ENCODE measurements at places on chromosomes 7 and 10.

DNA sequence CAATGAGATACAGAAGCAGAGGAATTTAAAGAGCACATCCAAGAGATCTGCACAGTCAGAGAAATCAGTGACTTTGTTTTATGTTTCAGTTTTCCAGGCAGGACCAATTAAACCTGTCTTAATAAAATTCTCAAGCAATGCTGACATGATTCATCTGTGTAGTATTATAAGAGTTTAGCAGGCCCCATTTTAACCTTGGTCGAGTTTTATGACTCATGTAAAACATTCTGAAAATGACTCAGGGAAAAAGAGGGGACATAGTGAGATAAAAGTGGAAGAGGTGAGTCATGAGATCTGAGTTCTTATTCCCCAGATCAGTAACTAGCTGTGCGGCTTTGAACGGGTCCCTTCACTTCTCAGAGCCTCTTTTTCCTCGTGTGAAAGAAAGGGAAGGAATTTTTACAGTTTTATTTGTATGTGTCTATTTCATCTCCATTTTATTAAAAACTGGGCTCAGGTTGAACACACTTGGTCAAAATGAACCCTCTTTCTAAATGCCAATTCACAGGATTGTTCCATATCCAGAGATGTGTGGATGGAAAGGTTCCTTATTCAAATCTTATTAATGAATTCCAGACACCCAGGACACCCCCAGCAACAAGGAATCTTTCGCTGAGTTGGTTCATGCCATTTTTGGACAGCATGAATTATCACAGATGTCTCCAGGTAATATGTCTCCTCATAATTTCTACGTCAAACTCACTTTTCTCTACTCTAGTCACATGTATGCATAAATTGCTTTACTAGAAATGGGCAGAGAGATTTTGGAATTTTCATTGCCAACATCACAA is 143.2 kb downstream of the JAZF1 start:
- no peak for DNase-seq
- no peaks in the 10 kb centered on the region for H3K27me3 ChIP-seq
- no peak overlapping the region for H3K4me3 ChIP-seq
- peaks cover 42% of the 10 kb centered on the region for H3K4me1 ChIP-seq
- H3K36me3 ChIP-seq: no peaks in the 10 kb centered on the region
- peak overlapping the region; percentile 59 for H3K27ac ChIP-seq

- no peak overlapping the region for H3K4me3 ChIP-seq
- H3K4me1 ChIP-seq: no peaks in the 10 kb centered on the region
- no peak for DNase-seq
- peaks cover 15% of the 10 kb centered on the region for H3K27me3 ChIP-seq
- no peak overlapping the region for H3K27ac ChIP-seq
Measured at GRCh38 chr7:47806701-47807103, 141.6 kb downstream of the PKD1L1 start.

- DNase-seq: no peak
- no peaks in the 10 kb centered on the region for H3K36me3 ChIP-seq
- no peaks in the 10 kb centered on the region for H3K27me3 ChIP-seq
- H3K4me3 ChIP-seq: no peak overlapping the region
- peaks cover 6% of the 10 kb centered on the region for H3K4me1 ChIP-seq
Measured at GRCh38 chr7:1100834-1101562, 13.1 kb downstream of the GPER1 start.

- H3K4me1 ChIP-seq: no peaks in the 10 kb centered on the region
- no peak overlapping the region for H3K27ac ChIP-seq
- H3K27me3 ChIP-seq: no peaks in the 10 kb centered on the region
- H3K4me3 ChIP-seq: no peak overlapping the region
Measured at GRCh38 chr10:88125766-88126165, 262.3 kb downstream of the PTEN start.

- H3K27me3 ChIP-seq: peaks cover 74% of the 10 kb centered on the region
- no peak overlapping the region for H3K4me3 ChIP-seq
- DNase-seq: no peak
- no peak overlapping the region for H3K27ac ChIP-seq
- no peaks in the 10 kb centered on the region for H3K36me3 ChIP-seq
Measured at GRCh38 chr10:49758249-49758930, 3.7 kb downstream of the OGDHL start.

DNA sequence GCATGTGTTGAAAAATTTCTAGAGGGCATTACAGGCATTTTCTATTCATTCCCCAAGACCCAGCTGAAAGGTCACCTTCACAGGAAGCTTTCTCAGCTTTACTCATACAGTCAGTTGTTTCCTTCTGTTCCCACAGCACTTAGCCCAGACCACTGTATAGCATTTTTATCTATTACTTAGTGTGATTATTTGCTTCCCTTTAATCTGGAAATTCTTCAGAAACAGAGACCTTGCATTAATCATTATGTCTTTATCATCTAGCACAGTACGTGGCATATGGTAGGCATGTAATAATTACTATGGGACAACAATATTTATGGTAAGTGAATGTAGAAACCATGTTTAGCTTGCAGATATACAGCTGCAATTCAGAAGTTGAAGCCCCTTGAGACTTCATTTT is 38.2 kb upstream of the CDK6 start:
- H3K36me3 ChIP-seq: peaks cover 2% of the 10 kb centered on the region
- H3K27ac ChIP-seq: no peak overlapping the region
- no peaks in the 10 kb centered on the region for H3K4me1 ChIP-seq
- no peak overlapping the region for H3K4me3 ChIP-seq
- no peaks in the 10 kb centered on the region for H3K27me3 ChIP-seq
- DNase-seq: no peak

- DNase-seq: no peak
- H3K4me3 ChIP-seq: no peak overlapping the region
- peaks cover 34% of the 10 kb centered on the region for H3K27me3 ChIP-seq
- peaks cover 1% of the 10 kb centered on the region for H3K36me3 ChIP-seq
Measured at GRCh38 chr7:156568258-156568657, 72.3 kb upstream of the RNF32 start.

- peak overlapping the region; percentile 99 for H3K27ac ChIP-seq
- no peaks in the 10 kb centered on the region for H3K27me3 ChIP-seq
- H3K4me1 ChIP-seq: peaks cover 19% of the 10 kb centered on the region
- peak overlapping the region; percentile 85 for H3K4me3 ChIP-seq
Measured at GRCh38 chr10:63265683-63266235, 132.6 kb downstream of the NRBF2 start.

DNA sequence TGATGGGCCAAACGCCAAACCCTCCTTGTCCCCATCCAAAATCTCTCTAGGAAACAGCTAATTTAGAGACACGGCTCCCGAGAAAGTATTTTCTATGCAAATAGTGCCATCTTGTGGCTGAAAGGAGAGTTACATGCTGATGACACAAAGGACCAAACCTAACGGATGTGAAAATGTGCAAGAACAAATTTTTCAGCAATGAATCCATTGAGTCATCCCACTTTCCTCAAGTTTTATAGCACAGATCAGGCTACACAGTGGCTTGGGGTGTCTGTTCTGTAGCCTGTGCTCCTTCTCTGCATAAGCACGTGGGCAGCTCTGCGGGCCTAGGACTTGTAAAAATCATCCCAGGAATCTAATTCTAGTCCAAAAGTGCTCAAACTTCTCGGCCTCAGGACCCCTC is 154.8 kb upstream of the PRR15 start:
- no peak overlapping the region for H3K27ac ChIP-seq
- peak; percentile 40 for DNase-seq
- H3K27me3 ChIP-seq: no peaks in the 10 kb centered on the region
- no peaks in the 10 kb centered on the region for H3K4me1 ChIP-seq
- H3K4me3 ChIP-seq: no peak overlapping the region

DNA sequence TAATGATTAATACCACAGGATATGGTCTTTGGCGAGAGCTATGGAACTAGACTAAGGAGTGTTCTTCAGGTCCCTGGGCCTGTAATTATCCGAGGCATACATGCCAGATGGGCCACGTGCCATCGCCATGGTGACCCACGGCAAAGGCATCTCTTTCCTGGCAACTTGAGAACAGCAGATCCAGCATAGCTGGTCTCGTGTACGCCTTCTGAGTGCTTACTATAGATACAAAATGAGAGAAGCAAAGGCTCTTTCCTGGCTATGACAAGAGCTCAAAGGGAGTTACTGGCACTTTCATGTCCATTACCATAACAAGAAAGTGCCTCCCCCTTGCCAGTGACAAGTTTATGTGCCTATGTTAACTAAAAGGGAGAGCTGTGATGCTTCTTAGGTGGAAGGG is 26.0 kb upstream of the GLI3 start:
- no peak overlapping the region for H3K27ac ChIP-seq
- no peaks in the 10 kb centered on the region for H3K27me3 ChIP-seq
- DNase-seq: no peak
- H3K4me3 ChIP-seq: no peak overlapping the region

GRCh38 chr7:2886391-2886790 is 42.3 kb upstream of the GNA12 start:
- H3K4me3 ChIP-seq: no peak overlapping the region
- no peak for DNase-seq
- H3K27me3 ChIP-seq: no peaks in the 10 kb centered on the region
- peaks cover 4% of the 10 kb centered on the region for H3K4me1 ChIP-seq
- H3K36me3 ChIP-seq: peaks cover 7% of the 10 kb centered on the region

DNA sequence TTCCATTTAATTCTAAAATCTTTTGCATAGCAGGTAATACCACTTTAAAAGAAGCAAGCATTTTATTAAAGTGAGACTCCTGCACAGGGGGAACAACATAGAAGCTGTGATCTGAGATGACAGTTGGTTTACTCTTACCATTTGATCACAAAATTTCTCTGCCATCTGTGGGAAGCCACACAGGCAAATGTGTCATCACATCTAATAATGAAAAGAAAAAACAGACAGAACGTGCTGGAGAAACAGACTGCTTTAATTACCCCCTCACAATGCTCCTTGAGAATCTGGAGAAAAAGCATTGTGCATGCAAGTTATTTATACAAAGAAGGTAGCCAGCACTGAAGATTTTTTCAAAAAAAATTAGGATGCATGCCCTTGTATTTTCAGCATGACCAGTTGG is 165.2 kb upstream of the PTER start:
- no peak overlapping the region for H3K4me3 ChIP-seq
- no peak overlapping the region for H3K27ac ChIP-seq
- no peaks in the 10 kb centered on the region for H3K4me1 ChIP-seq
- no peaks in the 10 kb centered on the region for H3K36me3 ChIP-seq
- peaks cover 23% of the 10 kb centered on the region for H3K27me3 ChIP-seq

Data from central memory CD8-positive, alpha-beta T cell (primary cell).